ENCODE measurements at places on chromosomes 7 and 10. TPM values are rescaled to one million over a fixed set of nuclear protein-coding genes. Genes with fewer than 3 reads are reported as not detected.

GRCh38 chr10:96832721-96833219, 672 bp downstream of the LCOR start:
- peak; percentile 91 for DNase-seq

GRCh38 chr10:24793648-24794379, 70.1 kb upstream of the ARHGAP21 start:
- no peak for DNase-seq

GRCh38 chr7:67773081-67773480, 776.4 kb downstream of the TYW1 start:
- DNase-seq, result no peak

- no peak for DNase-seq
Measured at GRCh38 chr7:50644586-50644985, 79.4 kb upstream of the DDC start.

The ACTL6B gene
- not detected for total RNA-seq

DNA sequence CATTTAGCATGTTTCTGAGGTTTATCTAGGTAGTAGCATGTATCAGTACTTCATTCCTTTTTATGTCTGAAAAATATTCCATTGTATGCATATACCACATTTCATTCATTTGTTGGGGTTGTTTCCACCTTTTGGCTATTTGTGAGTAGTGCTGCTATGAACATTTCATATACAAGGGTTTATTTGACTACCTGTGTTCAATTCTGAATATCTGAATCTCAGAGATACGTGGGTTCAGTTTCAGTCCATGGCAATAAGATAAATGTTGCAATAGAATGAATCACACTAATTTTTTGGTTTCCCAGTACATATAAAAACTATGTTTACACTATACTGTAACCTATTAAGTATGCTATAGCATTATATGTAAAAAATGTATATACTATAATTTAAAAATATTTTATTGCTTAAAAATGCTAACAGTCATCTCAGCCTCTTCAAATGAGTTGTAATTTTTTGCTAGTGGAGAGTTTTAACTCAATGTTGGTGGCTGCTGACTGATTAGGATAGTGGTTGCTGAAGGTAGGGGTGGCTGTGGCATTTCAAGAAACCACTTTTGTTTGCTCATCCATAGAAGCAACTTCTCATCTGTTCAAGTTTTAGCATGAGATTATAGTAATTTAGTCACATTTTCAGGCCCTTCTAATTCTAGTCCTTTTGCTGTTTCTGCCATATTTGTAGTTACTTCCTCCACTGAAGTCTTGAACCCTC, 13.9 kb downstream of the PLEKHA1 start:
- peak; percentile 65 for DNase-seq

- no peak for DNase-seq
Measured at GRCh38 chr7:15487896-15488295, 73.9 kb downstream of the AGMO start.

DNA sequence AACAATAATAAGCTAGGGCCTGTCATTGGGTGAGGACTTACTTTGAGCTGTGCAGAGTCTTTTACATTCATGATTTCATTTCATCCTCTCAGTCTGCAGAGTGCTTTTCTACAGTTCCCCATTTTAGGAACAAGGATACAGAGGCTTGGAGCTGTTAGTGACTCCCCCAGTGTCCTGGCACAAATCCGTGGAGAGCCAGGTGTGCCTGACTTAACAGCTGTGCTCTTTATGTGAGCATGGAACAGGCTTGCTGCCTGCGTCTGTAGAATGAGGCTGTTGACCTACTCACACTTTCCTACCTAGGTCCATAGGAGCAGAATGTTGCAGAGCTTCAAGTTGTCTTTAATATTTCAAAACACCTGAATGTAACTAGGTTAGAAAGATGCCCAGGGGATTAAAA, 50.4 kb upstream of the BTBD16 start:
- no peak for DNase-seq

The ATOH7 gene
- total RNA-seq, result not detected

GRCh38 chr10:53479365-53479764, 706.8 kb upstream of the MBL2 start:
- no peak for DNase-seq
